ENCODE measurements at places on chromosomes 3 and 15.

GRCh38 chr3:48664313-48664644 is 1.6 kb upstream of the CELSR3 start:
- DNase-seq = no peak

DNA sequence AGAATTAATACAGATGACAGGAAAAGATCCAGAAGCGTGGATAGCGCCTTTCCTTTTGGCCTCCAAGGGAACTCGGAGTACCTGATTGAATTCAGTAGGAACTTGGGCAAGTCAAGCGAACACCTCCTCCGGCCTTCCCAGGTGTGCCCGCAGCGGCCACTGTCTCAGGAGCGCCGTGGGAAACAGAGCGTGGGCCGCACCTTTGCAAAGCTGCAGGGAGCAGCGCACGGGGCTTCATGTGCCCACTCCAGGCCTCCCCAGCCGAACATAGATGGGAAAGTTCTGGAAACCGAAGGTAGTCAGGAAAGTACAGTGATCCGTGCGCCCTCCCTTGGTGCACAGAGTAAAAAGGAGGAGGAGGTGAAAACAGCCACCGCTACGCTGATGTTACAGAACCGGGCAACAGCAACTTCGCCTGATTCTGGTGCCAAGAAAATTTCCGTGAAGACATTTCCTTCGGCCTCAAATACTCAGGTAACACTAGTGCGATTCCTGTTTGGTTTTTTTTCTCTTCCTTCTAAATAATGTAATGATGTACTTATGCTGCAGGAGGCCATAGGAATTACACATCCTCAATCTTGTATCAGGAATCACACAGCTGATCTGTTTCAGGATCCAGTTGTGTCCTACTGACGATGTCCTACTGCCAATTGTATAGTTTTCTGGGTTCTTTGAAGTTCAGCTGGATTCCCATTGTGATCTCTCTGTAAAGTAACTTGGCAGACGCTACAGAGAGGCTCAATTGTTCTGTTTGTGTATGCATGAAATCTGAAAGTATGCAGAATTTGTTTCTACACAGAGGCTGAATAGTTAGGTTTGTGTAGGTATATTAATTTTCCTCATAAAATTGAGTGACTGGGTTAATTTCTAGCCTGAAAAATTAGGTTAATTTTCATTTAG is 63.1 kb downstream of the CGNL1 start:
- no peak for DNase-seq

- DNase-seq = no peak
These were observed 111.9 kb upstream of the CHD2 start for GRCh38 chr15:92788196-92788595.

- DNase-seq = no peak
These were observed 57.7 kb downstream of the KLHL25 start for GRCh38 chr15:85737061-85737460.

GRCh38 chr3:43856351-43856750 is 165.6 kb downstream of the ABHD5 start:
- no peak for DNase-seq

GRCh38 chr3:164416491-164417222 is 661.6 kb downstream of the SI start:
- no peak for DNase-seq

DNA sequence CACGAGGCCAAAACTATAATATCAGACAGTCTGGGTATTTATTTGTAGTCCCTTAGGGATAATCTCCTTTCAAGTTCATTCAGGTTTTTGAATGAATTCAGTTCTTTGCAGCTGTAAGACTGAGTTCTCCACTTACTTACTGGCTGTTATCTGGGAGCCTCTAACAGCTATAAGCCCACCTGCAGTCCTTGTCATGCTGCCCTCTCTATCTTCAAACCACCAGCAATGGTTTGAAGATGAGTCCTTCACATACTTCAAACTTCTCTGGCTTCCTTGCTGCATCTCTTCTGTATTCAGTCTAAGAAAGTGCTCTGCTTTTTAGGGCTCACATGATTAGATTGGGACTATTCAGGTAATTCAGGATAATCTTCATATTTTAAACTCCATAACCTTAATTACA is 154.5 kb upstream of the STT3B start:
- DNase-seq = no peak

DNA sequence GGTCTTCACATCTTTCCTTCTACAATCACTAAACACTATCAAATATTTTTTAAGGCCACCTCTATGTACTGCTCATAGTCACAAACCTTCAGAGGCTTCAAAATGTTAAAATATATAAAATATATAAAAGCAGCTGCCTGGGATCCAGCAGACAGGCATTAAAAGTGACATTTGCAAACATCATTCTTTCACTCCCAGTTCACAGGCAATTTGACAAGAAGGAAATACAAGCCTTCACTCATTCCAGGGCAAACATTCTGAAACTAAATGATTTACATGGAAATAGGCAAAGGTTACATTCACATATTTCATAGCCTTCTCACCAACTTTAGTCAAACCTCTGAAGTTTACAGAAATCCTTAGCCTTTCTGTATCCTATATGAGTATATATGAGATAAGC is 266.3 kb downstream of the TBL1XR1 start:
- no peak for DNase-seq

All from stimulated activated CD4-positive, alpha-beta T cell treated with anti-CD3 and anti-CD28 coated beads, Interleukin-4, amount 100 ng/mL, for 1 hour (primary cell).